Mucosa of descending colon (tissue), 3 donors: ENCODE measurements at places on chromosomes 11 and 22. TPM values are rescaled to one million over a fixed set of nuclear protein-coding genes. Genes with fewer than 3 reads are reported as not detected.

- DNase-seq: no peak
These were observed 29.6 kb downstream of the PRDM10 start for GRCh38 chr11:129973068-129973467.

GRCh38 chr11:34238533-34238932 is 119.3 kb downstream of the ABTB2 start:
- no peak for DNase-seq

GRCh38 chr22:32203181-32204039 is 1.5 kb downstream of the RFPL2 start:
- peak; percentile 37 for DNase-seq

- peak; percentile 13 for DNase-seq
These were observed 48.9 kb downstream of the RELT start for GRCh38 chr11:73425108-73425507.

Gene PRG3
- total RNA-seq: not detected

Gene LRRC10B
- 1.7 TPM for total RNA-seq
